ENCODE measurements at places on chromosomes 1 and 21.
A peak's percentile ranks its signal among the peaks of the same experiment; 100 is the strongest.

DNA sequence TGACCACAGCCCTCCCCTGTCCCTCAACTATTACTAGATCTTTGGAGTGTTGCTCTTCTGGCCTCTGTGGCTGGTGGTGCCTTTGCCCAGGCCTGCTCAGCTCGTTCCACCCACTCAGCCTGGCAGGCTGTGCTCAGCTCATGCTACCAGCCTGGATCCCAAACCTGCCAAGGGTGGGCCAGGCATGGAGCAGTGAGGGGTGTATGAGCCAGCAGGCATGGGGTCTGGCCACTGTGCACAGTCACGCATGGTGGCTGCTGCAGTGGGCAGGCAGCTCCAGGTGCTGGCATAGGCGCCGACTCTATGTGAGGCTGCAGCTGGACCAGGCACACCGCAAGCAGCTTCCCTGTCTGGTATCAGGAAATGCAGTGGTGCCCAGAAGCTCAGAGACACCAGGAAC lies 449.9 kb downstream of the MATN1 start:
- DNase-seq = no peak

- peak; percentile 47 for DNase-seq
Observed at GRCh38 chr1:94418664-94419655, 771 bp downstream of the ABCD3 start.

GRCh38 chr1:225567789-225568188 lies 85.1 kb downstream of the ENAH start:
- DNase-seq = no peak

GRCh38 chr1:40383488-40384412 lies 10.2 kb downstream of the SMAP2 start:
- DNase-seq = no peak

- no peak for DNase-seq
Observed at GRCh38 chr1:60763741-60764140, 318.6 kb upstream of the NFIA start.

GRCh38 chr1:219050086-219050821 lies 123.4 kb upstream of the LYPLAL1 start:
- DNase-seq = no peak

DNA sequence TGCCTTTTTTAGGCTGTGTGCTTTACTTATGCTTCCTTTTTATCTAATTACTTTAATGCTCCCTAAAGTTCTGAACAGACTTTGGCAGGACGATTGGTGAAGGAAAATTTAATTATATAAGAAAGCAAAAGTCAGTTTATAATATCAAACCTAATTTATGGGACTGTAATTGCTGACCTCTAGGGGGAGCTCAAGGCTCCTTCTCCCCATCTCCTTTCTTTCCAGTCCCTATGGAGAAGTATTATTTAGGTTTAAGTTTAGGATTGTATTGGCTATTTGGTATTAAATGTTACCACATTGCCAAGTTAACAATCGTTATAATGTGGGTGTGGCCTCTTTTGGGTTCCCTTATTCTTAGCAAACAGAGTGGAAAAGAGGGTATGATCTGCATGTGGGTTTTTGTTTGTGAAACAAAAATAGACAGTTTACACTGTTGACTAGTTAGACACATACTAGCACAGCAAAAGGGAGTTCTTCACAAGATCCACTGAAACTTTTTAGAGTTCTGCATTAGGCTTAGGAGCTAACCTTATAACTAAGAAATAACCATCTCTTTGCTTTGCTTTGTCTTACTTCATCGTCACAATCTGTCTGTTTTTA lies 48.2 kb upstream of the TNFSF4 start:
- DNase-seq = peak; percentile 11

All from globus pallidus (tissue), 1 donor.